HCT116 (cell line): ENCODE measurements at places on chromosomes 11 and 22. TPM values are rescaled to one million over a fixed set of nuclear protein-coding genes. Genes with fewer than 3 reads are reported as not detected.

DNA sequence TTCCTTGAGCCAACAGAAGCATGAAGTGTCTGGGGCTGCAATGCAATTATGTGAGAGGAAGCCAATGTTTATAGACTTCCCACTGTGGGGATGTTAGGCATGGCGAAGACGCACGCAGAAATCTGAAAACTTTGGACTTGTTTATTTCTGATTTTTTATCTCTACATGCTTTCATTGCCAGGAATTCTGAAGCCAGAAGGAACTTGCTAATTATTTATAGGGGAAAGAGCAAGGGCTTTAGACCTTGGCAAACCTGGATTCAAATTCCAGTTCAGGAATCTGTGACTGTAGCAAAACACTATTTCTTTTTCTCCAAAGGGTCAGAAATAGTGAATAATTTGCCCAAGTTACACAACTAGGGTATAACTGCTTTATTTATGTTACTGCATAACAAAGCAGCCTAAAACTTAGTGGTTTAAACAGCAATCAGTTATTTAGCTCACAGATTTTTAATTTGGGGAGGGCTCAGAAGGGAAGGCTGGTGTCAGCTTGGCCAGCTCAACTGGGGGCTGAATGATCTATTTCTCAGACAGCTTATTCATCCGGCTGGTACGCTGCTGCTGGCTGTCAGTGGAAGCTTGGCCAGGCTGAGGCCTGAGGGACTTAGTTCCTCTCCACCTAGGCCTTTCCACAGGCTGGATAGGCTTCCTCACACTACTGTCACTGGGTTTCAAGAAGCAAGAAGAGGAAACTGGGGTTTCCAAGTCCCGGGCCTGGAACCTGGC is 1.9 kb upstream of the OR6Q1 start:
- 0 out of 2 replicates have a peak, but pooled peaks cover 5% of the 10 kb centered on the region for H3K27me3 ChIP-seq
- DNase-seq: no peak
- no peaks in the 10 kb centered on the region for H3K36me3 ChIP-seq

DNA sequence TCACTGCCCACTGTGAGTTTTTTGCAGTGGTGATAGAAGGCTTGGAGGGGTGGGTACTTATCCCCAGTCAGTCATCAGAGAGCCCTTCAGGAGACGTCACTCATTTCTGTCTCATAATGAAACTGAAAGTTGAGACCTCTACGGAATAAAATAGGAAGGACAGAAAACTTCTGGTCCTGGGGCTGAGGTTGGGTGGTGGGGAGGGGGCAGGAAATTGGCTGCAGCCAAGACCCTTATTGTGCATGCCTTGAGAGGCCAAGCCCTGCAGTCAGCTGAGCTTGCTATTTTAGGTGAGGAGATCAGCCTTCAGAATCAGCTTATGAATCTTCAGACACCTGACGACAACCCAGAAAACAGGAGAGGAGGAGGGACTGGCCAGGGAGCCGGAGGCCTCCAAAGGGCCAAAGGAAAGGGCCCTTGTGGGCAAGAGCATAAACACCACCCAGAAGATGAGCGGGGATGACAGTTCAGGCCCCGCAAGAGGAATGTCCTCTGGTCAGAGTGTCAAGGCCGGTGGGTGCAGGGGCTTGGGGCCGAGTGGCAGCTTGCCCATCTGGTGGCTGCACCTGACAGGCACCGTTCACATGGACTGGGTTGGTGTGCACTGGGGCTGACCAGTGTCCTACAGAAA is 17.9 kb upstream of the ADA2 start:
- H3K4me1 ChIP-seq: peaks cover 3% of the 10 kb centered on the region; the same call in 1 of the 2 replicates
- DNase-seq: no peak
- no peak overlapping the region for H3K4me3 ChIP-seq
- H3K27ac ChIP-seq: no peak overlapping the region
- H3K27me3 ChIP-seq: no peaks in the 10 kb centered on the region

DNA sequence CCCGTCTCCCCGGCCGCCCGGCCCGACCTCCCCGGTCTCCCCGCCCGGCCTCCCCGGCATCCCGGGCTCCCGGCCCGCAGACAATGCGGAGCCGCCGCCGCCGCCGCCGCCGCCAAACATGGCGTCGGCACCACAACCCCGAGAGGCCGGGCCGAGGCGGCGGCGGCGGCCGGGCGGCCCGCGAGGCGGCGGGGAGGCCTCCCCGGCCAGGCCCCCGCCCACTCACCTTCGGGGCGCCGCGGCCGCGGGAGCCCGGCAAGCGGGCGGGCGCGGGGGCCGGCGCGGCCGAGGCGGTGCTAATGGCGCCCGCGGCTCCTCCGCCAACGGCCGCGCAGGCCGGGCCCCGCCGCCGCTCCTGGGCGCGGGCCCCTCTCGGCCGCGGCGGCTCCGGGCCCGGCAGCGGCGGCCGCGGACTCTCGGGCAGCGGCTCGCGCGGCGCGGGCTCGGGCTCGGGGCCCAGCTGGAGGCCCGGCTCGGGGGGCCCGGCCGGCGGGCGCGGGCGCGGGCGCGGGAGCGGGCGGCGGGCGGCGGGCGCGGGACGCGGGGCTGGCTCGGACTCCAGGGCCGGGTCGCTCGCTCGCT is 311 bp downstream of the BRD1 start:
- peaks cover 8% of the 10 kb centered on the region for H3K4me1 ChIP-seq
- no peaks in the 10 kb centered on the region for H3K27me3 ChIP-seq
- peaks cover 12% of the 10 kb centered on the region; the same call in 1 of the 2 replicates for H3K36me3 ChIP-seq
- no peak for DNase-seq
- peak overlapping the region; percentile 76 for H3K4me3 ChIP-seq
- H3K27ac ChIP-seq: peak overlapping the region; percentile 72; the same call in 1 of the 2 replicates

DNA sequence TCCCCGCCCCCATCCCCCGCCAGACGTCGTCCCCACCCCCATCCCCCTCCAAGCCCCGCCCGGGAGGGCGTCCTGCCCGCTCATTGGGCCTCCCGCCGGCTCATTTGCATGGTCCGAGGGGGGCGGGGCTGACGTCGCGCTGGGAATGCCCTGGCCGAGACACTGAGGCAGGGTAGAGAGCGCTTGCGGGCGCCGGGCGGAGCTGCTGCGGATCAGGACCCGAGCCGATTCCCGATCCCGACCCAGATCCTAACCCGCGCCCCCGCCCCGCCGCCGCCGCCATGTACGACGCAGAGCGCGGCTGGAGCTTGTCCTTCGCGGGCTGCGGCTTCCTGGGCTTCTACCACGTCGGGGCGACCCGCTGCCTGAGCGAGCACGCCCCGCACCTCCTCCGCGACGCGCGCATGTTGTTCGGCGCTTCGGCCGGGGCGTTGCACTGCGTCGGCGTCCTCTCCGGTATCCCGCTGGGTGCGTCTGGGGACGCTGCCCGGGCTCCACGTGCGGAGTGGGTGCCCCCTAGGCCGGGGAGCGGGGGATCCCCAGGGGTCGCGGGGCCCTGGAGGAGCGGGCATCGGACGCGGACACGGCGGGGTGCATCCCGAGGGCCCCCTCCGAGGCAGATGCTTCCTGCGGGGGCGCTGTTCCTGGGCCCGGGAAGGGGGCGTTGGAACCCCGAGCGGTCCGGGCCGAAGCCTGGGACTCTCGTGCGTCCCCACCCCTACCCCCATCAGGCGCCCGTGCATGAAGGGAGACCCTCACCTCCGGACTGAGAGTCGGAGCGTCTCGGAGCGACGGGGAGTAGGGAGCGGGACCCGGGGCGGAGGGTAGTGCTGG is at the start of gene PNPLA3:
Gene PNPLA3, plus strand, starts transcription at position 175 of the 834 bp plus-strand sequence. Its CDS starts 107 bp downstream, at position 282.
- H3K4me3 ChIP-seq: peak within 1 kb of the TSS; percentile 71
- peaks cover 40% of the 10 kb centered on the region for H3K4me1 ChIP-seq
- peak; percentile 57 for DNase-seq
- H3K27ac ChIP-seq: peak within 1 kb of the TSS; percentile 90
- H3K27me3 ChIP-seq: no peaks in the 10 kb centered on the region
- H3K36me3 ChIP-seq: no peaks in the 10 kb centered on the region

- H3K36me3 ChIP-seq: no peaks in the 10 kb centered on the region
- H3K4me1 ChIP-seq: no peaks in the 10 kb centered on the region
- no peak overlapping the region for H3K27ac ChIP-seq
- no peak for DNase-seq
- H3K4me3 ChIP-seq: no peak overlapping the region
- H3K27me3 ChIP-seq: 0 out of 2 replicates have a peak, but pooled peaks cover under 1% of the 10 kb centered on the region
Observed at GRCh38 chr11:119816660-119817059, 87.7 kb upstream of the NECTIN1 start.

DNA sequence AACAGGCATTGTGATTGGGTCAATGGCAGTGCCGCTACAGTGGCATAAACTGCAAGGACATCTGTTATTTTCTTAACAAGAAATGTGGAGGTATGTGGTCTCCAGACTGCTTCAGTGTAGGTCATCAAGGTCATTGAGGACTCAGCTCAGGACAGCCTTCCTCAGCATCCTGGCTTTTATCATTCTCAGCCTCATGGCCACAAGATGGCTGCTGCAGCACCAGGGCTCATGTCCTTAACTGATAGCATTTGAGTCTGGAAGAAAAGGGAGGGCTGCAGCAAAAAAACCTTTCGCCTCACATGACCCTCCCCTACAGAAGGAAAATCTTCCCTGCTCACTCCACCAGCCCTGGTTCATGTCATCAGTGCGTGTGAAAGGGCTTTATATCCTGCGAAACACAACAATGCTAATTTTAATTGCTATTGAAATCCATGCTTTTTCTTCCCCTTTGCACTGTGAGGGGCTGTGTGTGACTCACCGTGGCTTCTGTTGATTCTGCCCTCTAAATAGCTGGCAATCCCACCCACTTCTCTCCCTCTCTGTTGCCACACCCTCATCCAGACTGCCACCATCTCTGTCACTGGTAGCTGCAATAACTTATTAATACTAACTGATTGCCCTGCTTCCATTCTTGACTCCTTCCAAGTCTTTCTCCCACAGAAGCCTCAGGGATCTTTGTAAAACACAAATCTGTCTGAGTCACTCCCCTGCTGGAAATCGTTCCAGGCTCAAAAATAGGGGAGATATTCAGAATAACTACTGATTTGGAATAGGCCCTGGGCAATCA is 43.8 kb downstream of the CHRDL2 start:
- H3K36me3 ChIP-seq: no peaks in the 10 kb centered on the region
- no peak overlapping the region for H3K27ac ChIP-seq
- peaks cover 9% of the 10 kb centered on the region; the same call in 1 of the 2 replicates for H3K4me1 ChIP-seq
- no peak overlapping the region for H3K4me3 ChIP-seq
- no peaks in the 10 kb centered on the region for H3K27me3 ChIP-seq

GRCh38 chr11:68987211-68987610 is 6.4 kb upstream of the MRGPRD start:
- no peaks in the 10 kb centered on the region for H3K36me3 ChIP-seq
- no peaks in the 10 kb centered on the region for H3K4me1 ChIP-seq
- DNase-seq: no peak
- no peak overlapping the region for H3K27ac ChIP-seq
- no peak overlapping the region for H3K4me3 ChIP-seq

DNA sequence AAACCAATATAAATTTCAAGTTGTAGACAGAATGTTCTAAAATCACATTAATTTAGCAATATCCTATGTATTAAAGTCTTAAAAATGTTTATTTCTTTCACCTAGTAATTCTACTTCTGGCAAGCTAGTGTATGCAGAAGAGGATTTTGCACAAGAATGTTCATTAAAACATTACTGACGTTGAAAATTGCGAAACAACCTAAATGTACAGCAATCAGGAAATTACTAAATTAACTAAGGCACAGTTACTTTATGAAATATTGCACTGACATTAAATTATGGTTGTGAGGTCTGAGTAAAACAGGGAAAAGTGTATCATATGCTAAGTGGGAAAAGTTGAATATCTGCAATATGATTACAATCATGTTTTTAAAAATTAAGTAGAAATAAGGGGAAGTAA is 4.1 kb downstream of the SLC36A4 start:
- H3K27ac ChIP-seq: no peak overlapping the region
- H3K27me3 ChIP-seq: no peaks in the 10 kb centered on the region
- H3K36me3 ChIP-seq: no peaks in the 10 kb centered on the region
- no peaks in the 10 kb centered on the region for H3K4me1 ChIP-seq
- DNase-seq: no peak
- H3K4me3 ChIP-seq: no peak overlapping the region

- H3K27me3 ChIP-seq: 0 out of 2 replicates have a peak, but pooled peaks cover 3% of the 10 kb centered on the region
- H3K36me3 ChIP-seq: no peaks in the 10 kb centered on the region
- peaks cover 10% of the 10 kb centered on the region for H3K4me1 ChIP-seq
- H3K27ac ChIP-seq: no peak overlapping the region
- no peak for DNase-seq
Observed at GRCh38 chr22:44572414-44573207, 74.6 kb upstream of the RTL6 start.

GRCh38 chr22:29830585-29830984 is 7.5 kb downstream of the ASCC2 start:
- no peaks in the 10 kb centered on the region for H3K27me3 ChIP-seq
- H3K27ac ChIP-seq: no peak overlapping the region
- no peak overlapping the region for H3K4me3 ChIP-seq
- peaks cover 16% of the 10 kb centered on the region; the same call in 1 of the 2 replicates for H3K36me3 ChIP-seq
- H3K4me1 ChIP-seq: no peaks in the 10 kb centered on the region

DNA sequence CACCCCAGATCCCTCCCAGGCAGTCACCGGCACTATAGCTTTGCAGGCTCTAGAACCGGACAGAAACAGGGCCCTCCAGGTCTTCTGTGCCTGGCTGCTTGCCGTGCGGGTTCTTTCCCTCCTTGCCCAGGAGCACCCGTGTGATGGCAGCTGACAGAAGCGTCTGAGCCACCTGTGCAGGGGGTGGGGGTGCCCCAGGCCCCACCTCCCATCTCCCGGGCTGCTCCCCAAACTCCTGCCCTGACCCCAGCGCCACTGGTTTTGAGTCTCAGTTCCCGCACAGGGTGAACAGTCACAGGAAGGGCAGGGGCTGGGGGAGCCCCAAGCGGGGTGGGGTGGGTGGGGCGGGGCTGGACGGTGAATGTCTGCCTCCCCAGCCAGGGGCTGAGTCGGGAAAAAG is 13.2 kb upstream of the PHLDA2 start:
- no peak overlapping the region for H3K27ac ChIP-seq
- no peak for DNase-seq
- H3K36me3 ChIP-seq: peaks cover 23% of the 10 kb centered on the region; the same call in 1 of the 2 replicates
- H3K4me3 ChIP-seq: no peak overlapping the region
- H3K4me1 ChIP-seq: peaks cover 22% of the 10 kb centered on the region

DNA sequence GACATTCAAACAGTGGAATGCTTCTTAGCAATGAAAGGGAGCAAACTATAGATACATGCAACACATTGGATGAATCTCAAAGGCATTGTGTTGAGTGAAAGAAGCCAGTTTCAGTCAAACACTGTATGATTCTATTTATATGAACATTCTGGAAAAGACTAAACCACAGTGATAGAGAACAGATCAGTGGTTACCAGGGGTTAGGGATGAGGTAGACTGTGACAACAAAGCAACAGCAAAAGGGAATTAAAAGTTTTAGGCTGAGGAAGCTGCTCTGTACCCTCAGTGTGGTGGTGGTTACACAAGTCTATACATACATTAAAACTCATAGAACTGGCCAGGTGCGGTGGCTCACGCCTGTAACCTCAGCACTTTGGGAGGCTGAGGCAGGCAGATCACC is 23.0 kb downstream of the FDX1 start:
- no peaks in the 10 kb centered on the region for H3K36me3 ChIP-seq
- no peaks in the 10 kb centered on the region for H3K27me3 ChIP-seq
- no peak for DNase-seq
- no peak overlapping the region for H3K27ac ChIP-seq

- H3K27me3 ChIP-seq: no peaks in the 10 kb centered on the region
- no peaks in the 10 kb centered on the region for H3K36me3 ChIP-seq
- H3K4me1 ChIP-seq: no peaks in the 10 kb centered on the region
- H3K27ac ChIP-seq: no peak overlapping the region
- no peak for DNase-seq
- no peak overlapping the region for H3K4me3 ChIP-seq
Observed at GRCh38 chr22:37141971-37142370, 7.7 kb downstream of the IL2RB start.

- no peaks in the 10 kb centered on the region for H3K4me1 ChIP-seq
- DNase-seq: no peak
- no peaks in the 10 kb centered on the region for H3K36me3 ChIP-seq
- H3K27ac ChIP-seq: no peak overlapping the region
Observed at GRCh38 chr22:27750584-27751265, 50.8 kb downstream of the MN1 start.

GRCh38 chr22:26660961-26661578 is 3.7 kb downstream of the MIAT start:
- peaks cover 25% of the 10 kb centered on the region for H3K4me1 ChIP-seq
- no peak overlapping the region for H3K4me3 ChIP-seq
- no peak overlapping the region for H3K27ac ChIP-seq

Gene NXPE1
- total RNA-seq: not detected

Gene CD44
- total RNA-seq: 742 TPM

Gene TIMM10B
- total RNA-seq: 22.9 TPM

Gene PRODH
- 3.2 TPM for total RNA-seq
